ENCODE measurements at places on chromosomes 13 and 19.

GRCh38 chr13:47499358-47500150 is 501.5 kb downstream of the SUCLA2 start:
- no peak for DNase-seq

- DNase-seq: no peak
Measured at GRCh38 chr13:37187105-37187504, 81.6 kb upstream of the CSNK1A1L start.

GRCh38 chr13:27806744-27807387 is 14.6 kb downstream of the GSX1 start:
- no peak for DNase-seq

GRCh38 chr13:101417043-101417406 is 717 bp upstream of the NALCN start:
- no peak for DNase-seq

DNA sequence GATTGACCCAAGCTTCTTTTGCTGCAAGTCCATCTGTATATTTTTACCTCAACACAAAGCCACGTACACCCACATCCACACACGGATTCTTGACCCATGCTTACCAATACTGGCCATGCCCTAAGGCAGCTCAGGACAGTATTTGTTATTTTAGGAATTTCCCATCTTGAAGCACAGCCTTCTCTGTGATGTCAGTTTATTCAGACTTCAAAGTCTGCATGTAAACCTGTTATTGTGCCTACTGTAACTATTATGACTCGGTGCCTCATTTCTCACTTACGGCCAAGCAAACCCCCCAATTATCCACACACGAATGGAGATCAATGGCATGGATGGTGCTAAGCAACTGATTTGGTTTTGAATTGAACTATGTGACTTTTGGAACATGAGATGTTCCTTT is 17.5 kb downstream of the CLDN10 start:
- DNase-seq: no peak

DNA sequence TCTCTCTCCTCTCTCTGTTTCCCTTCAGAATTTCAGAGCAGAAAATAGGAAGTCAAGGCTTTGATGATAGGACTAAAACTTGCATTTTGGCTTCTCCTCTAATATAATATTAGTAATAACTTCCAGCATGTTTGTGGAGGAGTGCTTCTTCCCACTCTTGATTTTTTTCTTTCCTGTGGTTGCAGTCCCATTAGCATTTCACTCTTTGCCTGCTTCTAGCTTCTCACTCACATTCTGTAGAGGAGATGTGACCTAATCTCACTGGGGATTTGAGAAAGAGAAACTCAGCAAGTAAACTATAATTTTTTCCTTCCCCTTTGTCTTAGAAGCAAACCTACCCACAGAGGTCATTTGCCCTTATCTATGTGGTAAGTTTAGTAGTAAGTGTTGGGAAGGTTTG is 169.4 kb upstream of the HTR2A start:
- no peak for DNase-seq

DNA sequence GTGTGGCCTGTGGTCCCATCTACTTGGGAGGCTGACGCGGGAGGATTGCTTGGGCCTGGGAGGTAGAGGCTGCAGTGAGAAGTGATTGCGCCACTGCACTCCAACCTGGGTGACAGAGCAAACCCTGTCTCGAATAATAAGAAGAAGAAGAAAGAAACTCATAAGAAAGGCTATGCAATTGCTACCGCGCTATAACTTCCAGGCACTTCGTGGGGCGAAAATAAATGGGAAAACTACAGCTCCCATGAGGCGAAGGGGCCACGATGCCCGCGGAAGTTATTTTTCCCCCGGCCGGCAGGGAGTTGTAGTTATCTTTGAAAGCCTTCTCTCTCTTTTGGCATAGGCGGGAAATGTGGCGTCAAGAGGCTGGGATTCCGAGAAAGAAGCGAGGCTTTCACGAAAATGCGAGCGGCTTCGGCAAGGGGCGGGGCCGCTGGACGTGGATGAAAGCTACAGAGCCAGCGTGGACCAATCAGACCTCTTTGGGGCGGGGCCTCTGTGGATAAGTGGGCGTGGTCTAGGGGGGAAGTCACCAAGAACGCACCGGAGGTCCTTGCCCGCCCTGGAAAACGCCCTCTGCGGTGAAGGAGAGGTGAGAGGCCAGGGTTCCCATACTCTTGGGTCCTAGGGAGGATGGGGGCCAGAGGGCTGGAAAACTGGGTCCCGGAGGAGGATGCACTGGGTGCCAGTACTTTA is at the start of gene NUCB1:
Gene NUCB1, plus strand, starts transcription at position 532 of the 696 bp plus-strand sequence. CDS start 485 bp downstream, outside the sequence.
- DNase-seq: peak; percentile 99

GRCh38 chr13:107348925-107349324 is 781.0 kb upstream of the ARGLU1 start:
- no peak for DNase-seq

GRCh38 chr19:11651062-11651461 is 53.8 kb downstream of the ZNF627 start:
- no peak for DNase-seq

DNA sequence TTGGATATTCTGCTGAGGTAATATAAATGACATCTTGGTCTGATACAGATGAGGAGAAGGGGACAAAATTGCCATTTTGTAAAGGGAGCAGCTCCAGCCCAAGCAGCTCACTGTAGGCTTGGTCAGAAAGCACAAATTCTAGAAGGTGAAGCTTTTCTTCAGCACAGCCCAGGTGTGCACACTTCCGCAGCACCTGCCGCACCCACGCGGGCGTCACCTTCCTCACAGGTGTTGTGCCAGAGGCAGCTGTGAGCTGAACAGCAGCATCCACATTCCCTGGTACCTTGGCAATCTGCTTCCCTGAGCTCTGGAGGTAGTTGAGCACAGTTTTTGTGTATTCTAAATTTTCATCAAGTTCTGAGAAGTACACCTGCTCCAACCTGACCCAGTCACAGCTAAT is 79.0 kb downstream of the SACS start:
- DNase-seq: no peak

- no peak for DNase-seq
Measured at GRCh38 chr13:50518781-50519201, 324.7 kb downstream of the DLEU7 start.

GRCh38 chr19:7706188-7706954 is 4.4 kb upstream of the FCER2 start:
- no peak for DNase-seq

GRCh38 chr19:17796013-17796837 is 1.3 kb downstream of the B3GNT3 start:
- DNase-seq: no peak

DNA sequence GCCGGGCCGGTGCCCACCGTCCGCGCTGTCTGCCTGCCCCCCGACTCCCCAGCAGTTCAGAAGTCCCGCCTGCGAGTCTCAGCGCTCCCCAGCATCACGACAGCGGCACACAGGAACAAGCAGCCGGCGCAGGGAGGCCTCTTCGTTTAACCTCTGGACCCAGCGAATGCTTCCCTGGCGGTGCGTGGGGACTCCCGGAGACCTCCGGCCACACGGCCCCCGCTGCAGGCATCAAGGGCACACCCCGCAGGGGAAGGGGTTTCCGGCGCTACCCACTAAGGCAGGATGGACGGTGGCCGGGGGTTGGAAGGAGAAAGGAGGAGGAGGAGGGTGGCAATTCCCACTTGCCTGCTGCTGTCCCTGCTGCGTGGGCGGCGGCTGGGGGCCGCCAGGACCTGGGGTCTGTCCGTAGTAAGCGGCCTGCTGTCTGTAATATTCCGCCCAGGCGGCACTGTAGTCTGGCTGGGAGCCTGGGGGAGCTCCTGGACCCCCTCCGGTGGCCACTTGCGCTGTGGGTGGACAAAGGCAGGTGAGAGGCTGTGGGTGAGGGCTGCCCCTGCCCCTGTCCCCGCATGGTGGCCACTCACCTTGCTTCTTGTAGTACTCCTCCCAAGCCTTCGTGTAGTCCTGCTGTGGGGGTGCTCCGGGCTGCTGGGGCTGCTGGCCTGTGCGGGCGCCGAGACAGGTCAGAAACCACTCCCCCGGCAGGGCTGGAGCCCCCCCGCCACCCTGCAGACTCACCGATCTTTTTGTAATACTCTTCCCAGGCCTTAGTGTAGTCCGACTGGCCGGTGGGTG is 9.6 kb downstream of the KHSRP start:
- no peak for DNase-seq

GRCh38 chr13:44465318-44465717 is 91.7 kb downstream of the SERP2 start:
- no peak for DNase-seq

DNA sequence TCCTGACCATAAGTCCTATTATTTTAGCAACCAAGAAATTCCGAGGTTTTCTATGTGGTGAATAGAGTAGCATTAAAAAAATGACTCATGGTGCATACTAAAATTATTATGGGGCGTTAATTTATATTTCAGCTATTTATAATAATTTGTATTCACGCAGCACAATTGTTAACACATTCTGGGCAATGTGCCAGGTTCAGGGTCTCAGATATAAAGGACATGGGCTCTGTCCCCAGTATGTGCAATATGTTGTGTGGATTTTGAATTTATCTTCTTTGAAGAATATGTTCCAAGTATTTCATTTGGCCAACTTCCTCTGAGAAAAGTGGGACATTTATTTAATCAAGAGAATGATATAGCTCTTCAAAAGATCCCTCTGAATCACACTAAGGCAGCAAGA is 1434.7 kb upstream of the PRR20A start:
- DNase-seq: no peak

- DNase-seq: no peak
Measured at GRCh38 chr19:50792272-50793250, 2.3 kb downstream of the ACP4 start.

DNA sequence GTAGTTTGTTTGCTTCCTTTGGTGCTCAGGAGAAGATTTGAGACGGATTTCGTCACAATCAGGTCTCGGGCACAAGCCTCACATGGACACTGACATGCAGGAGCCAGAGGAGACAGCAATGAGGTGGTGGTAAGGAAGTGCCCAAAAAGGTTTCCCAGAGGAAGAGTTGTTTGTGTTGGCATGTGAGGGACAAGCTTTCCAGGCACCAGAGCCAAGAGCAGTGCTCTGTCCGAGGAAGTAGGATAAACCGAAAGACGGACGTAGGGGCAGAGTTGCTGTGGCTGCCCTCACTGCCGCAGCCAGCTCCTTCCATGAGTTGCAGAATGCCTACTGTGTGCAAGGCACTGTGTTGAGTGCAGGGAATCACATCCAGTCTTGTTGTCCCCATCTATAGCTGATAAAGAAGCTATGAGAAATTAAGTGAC is 27.7 kb downstream of the SAE1 start:
- DNase-seq: no peak

DNA sequence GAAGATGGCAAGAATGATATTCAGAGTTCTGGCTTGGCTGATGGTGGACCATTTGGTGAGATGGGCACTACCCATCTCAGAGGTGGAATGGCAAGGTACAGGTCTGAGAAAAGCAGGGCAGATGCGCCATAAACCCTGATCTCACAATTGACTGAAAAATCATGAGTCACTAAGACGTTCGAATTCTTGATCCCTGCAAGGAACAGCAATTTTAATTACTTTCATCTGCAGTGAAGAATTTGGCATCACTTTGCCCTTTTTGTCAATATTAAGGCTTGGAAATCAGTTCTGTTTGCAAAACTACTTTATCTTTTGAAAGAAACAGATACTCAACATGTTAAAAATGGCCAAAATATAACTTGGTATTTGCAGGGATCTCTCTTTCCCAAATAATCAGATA is 38.1 kb downstream of the HTR2A start:
- no peak for DNase-seq

DNA sequence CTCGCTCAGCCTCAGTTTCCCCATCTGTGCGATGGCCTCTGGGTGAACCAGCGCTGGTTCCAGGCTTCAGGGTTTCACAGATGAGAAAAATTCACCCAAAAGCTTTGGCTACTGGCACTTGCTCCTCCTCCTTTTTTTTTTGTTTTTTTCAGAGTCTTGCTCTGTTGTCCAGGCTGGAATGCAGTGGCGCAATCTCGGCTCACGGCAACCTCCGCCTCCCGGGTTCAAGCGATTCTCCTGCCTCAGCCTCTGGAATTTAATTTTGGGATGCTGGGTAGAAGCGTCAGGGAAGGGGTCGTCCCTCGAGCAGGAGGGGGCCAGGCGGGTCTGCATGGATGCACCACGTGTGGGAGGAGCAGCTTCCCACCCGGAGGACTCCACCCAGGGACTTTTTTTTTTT is 7.0 kb downstream of the PRSS57 start:
- DNase-seq: no peak

DNA sequence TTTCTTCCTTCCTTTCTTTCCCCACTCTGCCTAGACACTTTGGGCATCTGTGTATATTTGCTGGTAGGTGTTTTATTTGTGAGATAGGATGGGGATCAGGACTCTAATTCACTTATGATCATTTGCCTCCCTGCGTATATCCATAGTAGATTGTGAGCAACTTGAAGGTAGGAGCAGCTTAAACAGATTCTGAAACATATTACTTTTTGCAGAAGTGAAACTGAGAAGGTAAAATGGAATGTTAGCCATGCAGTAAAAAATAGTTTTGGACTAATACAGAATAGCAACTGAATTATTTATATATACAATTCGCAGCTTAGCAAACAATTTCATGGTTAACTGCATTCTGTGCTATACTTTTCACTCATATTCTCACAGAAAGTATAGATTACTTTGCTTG is 38.7 kb downstream of the RNF6 start:
- DNase-seq: no peak

- DNase-seq: no peak
Measured at GRCh38 chr13:110801044-110801443, 87.5 kb downstream of the ING1 start.

DNA sequence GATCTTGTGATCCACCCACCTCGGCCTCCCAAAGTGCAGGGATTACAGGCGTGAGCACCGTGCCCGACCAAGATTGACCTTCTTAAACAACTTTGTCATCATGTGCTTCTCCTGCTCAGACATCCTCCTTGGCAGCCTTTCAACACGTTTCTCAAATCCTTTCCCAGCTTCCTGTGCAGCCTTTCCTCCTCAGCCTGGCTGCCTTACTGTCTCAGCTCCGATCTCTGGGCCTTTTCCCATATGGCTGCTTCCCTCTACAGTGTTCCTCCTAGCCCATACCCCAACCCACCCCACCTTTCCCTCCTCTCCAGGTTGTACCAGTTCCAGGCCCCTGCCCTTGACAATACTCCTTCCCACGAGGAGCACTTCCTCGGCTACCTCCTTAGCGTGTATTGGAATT is 7.2 kb downstream of the PHF11 start:
- no peak for DNase-seq

GRCh38 chr13:44257796-44258195 is 115.8 kb upstream of the SERP2 start:
- DNase-seq: no peak

DNA sequence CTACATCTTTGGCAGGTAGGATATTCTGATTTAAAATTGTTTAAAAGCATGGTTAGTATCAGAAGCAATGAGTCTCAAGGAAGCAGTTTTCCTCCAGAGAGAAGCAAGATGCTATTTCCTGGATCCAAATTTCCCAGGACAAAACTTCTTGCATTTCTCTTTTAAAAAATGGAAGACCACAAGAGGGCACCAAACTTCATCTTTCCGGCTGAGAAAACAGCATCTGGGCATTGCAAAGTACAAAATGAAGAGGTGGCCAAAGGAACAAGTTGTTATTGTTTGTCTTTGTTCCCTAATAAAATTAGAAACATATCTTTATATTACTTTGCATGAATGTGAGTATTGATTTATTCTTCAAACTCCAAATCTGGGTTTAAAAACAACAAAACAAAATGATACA is 60.0 kb upstream of the LRCH1 start:
- DNase-seq: no peak

DNA sequence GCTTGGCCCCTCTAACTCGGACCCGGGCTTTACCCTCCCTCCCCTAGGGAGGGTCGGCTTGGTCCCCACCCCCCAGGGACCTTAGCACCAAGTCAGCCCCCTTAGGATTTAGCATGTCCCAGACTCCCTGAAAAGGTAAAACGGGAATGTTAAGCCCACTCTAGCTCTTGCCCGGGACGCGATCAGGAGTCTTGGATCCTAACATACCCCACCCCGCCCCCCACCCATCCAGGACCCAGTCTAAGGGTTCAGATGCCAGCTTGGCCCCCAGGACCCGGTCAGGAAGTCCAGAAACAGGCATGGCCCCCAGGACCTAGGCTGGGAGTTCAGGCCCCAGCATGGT is 437 bp downstream of the EPOR start:
- DNase-seq: no peak

Data from dorsolateral prefrontal cortex (tissue), 122 donors.